Cardiac septum (tissue), 1 donor: ENCODE measurements at places on chromosomes 7 and 10. TPM values are rescaled to one million over a fixed set of nuclear protein-coding genes. Genes with fewer than 3 reads are reported as not detected.

DNA sequence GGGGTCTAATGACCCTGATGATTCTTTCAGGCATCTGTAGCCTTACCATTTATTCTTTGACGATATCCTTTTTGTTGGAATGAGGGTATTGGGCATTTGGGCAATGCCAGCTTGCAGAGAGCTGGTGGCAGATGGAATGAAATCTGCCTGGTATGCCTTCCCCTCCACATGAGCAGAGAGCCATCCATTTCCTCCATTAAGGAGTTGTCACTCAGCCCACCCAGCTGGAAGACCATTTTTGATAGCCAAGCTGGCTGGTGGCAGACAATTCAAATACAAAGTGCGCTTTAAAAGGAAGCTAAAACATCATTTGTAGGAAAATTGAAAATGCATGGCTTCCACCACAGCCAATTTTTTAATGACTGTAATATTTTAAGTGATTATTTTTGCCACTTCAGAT lies 240.1 kb upstream of the SLC26A5 start:
- no peak for DNase-seq

GRCh38 chr7:12569673-12570072 lies 847 bp upstream of the SCIN start:
- DNase-seq: no peak

DNA sequence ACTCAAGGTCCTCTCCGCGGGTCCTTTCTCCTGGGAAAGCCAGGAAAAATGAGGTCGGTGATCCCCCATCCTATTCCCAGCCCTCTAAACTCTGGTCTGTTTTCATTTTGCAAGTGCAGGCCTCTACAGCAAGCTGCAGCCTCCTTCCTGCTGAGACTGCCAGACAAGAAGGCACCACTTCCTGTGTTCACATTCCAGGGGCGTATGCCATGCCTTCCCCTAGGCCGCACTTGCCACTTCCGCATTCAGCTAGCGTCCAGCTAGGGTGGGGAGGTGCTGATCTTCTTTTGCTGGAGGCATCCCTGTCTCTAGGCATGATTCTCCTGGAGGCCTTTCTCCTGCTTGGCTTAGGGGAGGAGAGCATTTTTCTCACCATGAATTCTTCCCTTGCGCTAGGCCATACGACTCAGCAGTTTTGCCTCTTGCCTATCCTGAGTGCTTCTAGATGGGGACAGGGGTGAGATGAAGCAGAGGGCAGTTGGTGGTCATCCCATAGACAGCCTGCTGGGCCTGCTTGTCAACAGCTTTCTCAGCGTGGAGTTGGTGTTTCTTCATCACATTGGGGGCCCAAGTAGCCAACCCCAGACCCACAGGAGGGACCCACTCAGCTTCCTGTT lies 328.9 kb downstream of the RPS24 start:
- no peak for DNase-seq

Gene PPP1R9A
- 42.8 TPM for total RNA-seq

- no peak for DNase-seq
These were observed 1.6 kb downstream of the ADCK2 start for GRCh38 chr7:140674356-140674800.

DNA sequence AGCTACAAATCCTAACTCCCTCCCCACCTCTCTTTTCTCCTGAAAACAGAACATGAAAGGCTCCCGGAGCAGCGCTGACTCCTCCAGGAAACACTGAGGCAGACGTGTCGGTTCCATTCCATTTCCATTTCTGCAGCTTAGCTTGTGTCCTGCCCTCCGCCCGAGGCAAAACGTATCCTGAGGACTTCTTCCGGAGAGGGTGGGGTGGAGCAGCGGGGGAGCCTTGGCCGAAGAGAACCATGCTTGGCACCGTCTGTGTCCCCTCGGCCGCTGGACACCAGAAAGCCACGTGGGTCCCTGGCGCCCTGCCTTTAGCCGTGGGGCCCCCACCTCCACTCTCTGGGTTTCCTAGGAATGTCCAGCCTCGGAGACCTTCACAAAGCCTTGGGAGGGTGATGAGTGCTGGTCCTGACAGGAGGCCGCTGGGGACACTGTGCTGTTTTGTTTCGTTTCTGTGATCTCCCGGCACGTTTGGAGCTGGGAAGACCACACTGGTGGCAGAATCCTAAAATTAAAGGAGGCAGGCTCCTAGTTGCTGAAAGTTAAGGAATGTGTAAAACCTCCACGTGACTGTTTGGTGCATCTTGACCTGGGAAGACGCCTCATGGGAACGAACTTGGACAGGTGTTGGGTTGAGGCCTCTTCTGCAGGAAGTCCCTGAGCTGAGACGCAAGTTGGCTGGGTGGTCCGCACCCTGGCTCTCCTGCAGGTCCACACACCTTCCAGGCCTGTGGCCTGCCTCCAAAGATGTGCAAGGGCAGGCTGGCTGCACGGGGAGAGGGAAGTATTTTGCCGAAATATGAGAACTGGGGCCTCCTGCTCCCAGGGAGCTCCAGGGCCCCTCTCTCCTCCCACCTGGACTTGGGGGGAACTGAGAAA lies 30.4 kb downstream of the PFKFB3 start:
- no peak for DNase-seq

Gene SNCG
- 9.3 TPM for total RNA-seq

Gene NDUFB8
- 351 TPM for total RNA-seq
